ENCODE measurements at places on chromosomes 11 and 22.
A peak's percentile ranks its signal among the peaks of the same experiment; 100 is the strongest.

GRCh38 chr11:28627690-28628255 lies 519.6 kb downstream of the METTL15 start:
- DNase-seq, result no peak

DNA sequence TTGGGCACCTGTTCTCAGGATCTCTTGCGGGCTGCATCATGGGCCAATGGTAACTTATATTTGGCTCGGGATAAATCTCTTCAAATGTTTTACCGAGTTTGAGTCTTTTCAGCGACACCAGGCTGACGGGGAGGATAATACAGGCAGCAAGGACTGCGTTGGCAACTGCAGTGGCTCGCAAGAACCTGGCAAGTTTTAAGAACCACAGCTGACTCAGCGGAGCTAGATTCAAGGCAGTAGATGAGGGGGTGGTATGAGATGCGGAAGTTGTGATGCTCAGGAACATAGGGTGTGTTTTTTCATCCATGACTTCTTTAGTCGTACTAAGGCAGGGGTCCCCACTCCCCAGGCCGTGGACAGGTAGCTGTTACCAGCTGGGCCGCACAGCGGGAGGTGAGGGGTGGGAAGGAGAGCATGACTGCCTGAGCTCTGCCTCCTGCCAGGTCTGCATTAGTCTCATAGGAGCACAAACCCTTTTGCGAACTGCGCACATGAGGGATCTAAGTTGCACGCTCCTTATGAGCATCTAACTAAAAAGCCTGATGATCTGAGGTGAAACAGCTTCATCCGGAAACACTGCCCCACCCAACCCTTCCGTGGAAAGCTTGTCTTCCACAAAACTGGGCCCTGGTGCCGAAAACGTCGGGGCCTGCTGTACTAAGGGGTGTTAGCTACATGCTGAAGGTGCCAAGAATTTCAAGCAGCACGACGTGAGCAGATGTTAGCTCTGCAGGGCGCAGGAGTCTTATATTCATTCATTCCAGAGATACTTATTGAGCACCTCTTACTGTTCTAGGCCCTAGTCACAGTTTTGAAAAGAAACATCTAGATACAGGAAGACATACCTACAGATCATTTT lies 6.4 kb upstream of the JAM3 start:
- no peak for DNase-seq

GRCh38 chr11:60116996-60117790 lies 28.7 kb downstream of the MS4A2 start:
- no peak for DNase-seq

GRCh38 chr11:65213322-65214211 lies 31.8 kb downstream of the CAPN1 start:
- DNase-seq, result no peak

GRCh38 chr22:19748991-19749664 lies 11.4 kb upstream of the TBX1 start:
- DNase-seq, result no peak

DNA sequence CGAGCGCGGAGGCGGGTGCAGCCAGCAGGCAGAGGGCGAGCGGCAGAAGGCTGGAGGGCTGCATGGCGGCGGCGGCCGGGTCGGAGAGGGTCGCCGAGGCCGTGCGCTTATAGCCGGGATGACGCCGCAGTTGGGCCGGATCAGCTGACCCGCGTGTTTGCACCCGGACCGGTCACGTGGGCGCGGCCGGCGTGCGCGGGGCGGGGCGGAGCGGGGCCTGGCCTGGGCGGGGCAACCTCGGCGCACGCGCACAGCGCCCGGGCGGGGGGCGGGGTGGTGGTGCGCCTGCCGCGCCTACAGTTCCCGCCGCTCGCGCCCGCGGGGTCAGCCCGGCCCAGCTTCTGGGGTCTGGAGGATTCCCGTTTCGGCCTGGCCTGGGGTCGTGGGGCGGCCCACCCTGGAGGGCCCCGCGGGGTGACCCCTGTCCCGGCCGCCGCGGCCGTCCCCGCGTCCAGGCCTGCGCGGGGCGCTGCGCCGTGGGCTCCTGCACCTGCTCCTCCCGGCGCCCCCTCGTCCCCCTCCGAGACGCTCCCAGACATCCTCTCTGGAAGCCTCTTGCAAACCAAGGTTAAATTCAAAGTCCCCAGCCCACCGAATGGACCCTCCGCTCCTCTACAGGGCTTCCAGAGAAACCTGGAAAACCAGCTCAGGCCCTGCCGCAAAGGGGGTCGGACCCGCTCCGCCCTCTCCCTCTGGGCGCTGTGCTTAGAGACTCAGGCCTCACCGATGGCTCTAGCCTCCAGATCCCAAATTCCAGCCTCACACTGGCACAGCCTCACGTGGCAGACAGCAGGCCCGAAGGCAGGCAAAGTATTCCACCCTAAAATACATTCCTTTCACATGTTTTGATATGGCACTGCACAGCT lies at the start of gene CTSD:
Gene CTSD, minus strand, starts transcription at position 132 of the 866 bp plus-strand sequence. Its CDS starts 68 bp downstream, at position 64.
- peak; percentile 90 for DNase-seq

DNA sequence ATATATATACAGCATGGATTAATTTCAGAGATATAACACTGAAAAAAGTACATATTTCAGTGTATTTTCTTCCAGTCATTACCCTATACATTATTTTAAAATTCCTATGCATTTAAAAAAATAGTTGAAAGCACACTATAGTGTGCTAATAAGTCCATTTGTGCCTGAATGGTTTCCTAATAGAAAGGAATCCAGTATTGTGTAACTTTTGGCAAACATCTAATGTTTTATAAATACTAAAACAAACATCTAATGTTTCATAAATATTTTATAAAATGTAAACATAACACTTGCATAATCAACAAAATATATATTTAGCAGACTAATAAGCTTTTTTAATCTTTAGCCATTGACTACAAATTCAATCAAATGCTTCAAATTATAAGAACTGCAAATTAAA lies 126.6 kb upstream of the FIBIN start:
- DNase-seq, result no peak

DNA sequence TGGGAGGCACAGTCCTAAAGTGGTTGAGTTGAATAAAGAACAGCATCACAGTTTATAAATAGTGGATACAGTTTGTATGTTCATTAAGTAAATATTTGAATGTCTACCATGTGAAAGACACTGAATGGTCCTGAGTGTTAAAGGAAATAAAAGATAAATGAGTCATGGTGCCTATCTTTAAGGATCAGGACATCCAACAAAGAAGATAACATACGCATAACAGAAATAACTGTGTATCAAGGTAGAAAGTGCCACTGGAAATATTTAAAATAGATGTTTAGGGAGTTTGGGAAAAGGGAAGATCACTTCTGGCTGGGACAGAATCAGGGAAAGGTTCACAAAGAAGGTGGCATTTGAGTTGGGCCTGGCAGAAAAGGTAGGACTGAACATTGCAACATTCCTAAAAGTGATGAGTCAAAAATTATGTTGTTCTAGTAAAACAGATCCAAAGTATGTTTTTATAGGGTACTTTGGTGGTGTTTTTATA lies 41.5 kb downstream of the CSTPP1 start:
- DNase-seq, result no peak

DNA sequence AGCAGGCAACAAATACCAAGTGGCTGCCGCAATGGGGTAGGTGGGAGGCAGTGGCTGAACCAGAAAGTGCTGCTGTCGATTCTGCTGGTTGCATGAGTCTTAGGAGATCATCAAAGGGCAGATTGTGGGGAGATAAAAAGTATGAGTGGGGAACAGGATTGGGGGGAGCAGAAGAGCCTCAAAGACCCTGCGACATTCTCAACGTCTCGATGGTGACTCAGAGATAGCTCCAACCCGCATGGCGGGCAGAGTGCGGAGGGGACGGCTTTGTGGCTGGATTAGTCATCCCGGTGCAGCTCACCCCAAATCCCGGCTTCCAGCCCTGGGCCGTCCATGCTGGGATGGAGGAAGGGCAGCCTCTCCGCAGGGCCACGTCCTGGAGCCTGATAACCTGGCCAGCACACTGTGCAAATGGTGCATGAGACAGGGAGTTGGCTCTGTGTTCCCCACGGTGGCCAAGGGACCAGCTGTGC lies 11.6 kb upstream of the RTN4R start:
- no peak for DNase-seq

DNA sequence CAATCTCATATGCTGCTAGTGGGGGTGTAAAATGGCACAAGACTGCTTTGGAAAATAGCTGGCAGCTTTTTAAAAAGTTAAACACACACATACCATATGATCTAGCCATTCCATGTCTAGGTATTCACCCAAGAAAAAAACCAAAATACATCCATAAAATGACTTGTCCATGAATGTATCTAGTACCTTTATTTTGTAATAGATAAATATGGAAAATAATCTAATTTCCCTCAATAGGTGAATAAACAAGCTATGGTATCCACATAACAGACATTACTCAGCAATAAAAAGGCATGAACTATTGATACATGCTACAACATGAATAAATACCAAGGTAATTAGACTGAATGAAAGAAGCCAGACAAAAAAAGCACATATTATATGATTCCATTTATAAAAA lies 22.9 kb downstream of the RNF141 start:
- no peak for DNase-seq

GRCh38 chr11:65381716-65382032 lies 772 bp downstream of the SLC25A45 start:
- no peak for DNase-seq

DNA sequence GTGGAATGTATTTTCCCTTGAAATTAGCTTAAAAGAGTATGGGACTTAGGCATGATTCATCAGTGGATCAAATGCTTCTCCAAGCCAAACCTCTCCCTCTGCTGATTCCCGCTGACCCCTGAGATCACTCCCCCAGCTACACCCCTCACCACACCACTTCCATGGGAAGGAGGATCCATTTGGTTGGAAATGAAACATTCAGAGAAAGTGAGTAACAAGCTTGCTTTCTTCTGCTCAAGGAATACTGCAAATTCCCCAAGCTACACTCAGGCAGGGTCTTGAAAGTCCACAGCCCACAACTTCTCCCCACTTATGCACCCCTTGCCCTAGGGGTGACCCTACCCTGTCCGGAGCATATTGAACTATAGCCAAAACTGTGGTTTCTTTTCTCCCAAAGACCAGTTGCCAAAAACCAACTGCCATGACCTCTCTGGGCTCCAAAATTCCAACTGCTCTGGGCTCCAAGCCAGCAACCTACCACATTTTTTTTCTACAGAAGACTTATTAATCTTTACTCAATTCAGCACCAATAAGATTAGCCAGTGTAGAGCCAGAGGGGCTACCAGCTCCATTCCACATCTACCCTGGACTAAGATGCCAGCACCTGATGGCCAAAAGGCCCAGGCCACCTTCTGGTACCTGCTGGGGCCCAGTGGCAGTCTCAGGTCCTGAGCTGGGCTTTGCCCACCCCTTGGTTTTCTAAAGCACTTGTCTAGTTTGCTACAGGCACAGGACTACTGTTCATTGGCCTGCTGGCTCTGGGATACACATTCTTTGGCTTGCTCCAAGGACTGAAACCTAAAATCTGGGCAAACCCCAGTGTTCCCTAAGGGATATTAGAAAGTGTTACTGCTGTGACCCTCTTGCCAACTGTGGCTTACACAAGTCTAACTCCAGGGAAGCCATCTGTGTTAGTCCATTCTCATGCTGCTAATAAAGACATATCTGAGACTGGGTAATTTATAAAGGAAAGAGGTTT lies 101.1 kb downstream of the MICAL3 start:
- no peak for DNase-seq

- no peak for DNase-seq
Observed at GRCh38 chr11:8266246-8267241, 2.9 kb upstream of the LMO1 start.

DNA sequence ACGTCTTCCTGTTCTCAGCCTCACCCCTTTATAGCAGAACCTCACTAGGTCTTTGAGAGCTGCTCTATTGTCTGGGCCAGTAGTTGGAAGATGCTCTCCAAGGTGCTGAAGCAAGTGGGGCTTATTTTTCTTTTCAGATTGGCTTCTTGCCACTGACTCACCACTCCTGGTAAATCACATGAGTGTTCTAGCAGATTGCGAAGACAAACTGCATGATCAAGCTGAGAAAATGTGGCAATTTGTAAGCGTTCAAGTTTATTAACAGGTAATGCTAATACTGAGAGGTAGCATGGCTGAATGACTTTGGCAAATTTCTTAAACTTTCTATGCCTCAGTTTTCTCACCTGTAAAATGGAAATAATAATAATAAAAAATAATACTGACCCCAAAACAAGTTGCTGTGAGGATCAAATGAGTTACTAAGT lies 59.2 kb downstream of the CACNG2 start:
- DNase-seq, result peak; percentile 23

- no peak for DNase-seq
Observed at GRCh38 chr11:18191376-18191775, 18.7 kb downstream of the MRGPRX4 start.

DNA sequence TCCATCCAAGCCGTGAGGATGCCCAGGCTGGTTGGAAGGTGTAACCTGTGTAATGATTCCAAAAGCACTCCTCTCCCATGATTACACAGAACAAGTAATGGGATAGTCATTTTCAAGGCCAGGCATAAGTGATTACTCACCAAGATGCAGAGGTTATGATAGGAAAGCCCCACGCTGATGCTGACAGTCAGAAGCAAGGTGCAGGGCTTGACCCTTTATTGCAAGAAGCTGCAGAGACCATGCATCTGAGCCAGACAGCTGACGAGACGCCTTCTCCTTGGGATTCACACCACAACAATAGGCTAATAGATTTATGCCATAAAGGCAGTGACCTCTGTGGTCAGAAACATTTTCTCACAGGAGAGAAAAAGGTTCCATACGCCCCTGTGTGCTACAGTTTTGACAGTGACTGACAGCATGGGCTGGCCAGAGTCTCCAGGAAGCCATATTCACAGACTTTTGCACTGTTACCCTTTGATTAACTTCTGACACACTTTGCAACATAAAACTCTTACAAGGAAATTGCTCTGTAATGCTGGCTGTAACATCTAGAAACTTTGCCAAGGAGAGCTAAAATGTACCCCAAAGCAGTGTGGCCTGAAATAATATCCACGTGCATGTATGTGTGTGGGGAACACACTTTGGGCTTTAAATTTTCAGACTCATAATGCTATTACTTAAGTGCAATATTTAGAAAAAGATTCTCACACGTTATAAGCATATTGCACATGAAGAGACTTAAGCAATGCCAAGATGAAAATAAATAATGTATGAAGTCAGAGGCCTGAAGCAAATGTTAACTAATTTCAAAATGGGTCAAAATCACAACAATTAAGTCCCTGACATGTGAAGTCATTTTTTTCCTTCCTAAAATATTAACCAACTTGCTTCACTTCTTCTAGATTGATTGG lies 1079.0 kb upstream of the TENM4 start:
- DNase-seq, result no peak

- no peak for DNase-seq
Observed at GRCh38 chr11:73454987-73455386, 78.8 kb downstream of the RELT start.

- DNase-seq, result peak; percentile 63
Observed at GRCh38 chr22:31248138-31248745, 36.1 kb downstream of the LIMK2 start.

DNA sequence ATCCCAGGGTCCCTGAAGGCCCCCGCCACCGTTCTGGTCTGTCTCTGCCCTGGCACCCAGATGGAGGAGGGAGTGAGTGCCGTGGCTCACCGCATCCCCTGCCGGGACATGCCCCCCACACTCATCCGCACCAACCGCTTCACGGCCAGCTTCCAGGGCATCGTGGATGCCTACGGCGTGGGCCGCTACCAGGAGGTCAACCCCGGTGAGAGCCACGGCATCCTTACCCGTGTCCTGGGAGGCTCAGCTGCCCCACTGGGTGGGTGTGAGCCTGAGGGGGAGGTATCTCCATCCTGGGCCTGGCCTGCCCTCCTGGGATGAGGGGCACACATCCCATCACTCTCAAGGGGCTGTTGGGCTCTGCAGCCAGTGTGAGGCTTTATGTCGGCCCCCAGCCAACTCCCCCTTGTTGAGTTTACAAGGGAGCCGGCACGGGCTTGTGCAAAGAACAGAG lies 6.1 kb downstream of the TCIRG1 start:
- no peak for DNase-seq
